ENCODE measurements at places on chromosomes 16 and 17. TPM values are rescaled to one million over a fixed set of nuclear protein-coding genes. Genes with fewer than 3 reads are reported as not detected.
A peak's percentile ranks its signal among the peaks of the same experiment; 100 is the strongest.

The CTNS gene
- total RNA-seq: 16.4 TPM

The RASD1 gene
- total RNA-seq: 1.8 TPM

The MRPL12 gene
- 120 TPM for total RNA-seq

The TMC7 gene
- 2.6 TPM for total RNA-seq

The DYNLRB2 gene
- not detected for total RNA-seq

The CD300E gene
- not detected for total RNA-seq

DNA sequence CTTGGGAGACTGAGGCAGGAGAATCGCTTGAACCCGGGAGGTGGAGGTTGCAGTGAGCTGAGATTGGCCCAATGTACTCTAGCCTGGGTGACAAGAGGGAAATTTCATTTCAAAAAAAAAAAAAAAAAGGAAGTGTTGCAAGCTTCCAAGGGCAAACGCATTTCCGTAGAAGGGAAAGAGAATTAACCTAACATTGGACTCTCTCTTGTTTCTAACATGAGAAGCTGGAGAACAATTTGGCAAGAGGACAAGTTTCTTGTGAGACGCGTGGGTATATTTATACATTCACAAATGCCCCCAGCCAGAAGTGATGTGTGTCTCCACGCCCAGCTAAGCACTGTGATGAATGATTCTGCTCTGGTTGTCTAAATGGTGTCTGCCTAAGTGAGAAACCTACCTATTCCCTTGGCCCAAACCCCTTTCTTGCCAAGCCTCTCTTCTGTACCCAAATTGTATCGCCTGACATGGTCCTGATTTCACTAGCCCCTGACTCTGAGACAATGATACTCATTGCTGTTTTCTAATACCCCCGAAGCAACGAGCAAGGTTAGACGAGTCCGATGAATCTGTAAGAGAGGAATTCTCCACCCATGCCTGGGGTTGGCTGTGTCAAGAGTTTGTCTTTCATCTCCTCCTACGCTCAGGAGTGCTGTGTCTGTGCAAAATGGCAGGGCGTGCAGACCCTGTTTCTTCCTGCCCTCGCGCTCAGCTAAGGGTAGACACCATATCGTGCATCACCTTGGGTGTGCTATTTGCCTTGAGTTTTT, 14.2 kb upstream of the ST6GALNAC2 start:
- DNase-seq: no peak

DNA sequence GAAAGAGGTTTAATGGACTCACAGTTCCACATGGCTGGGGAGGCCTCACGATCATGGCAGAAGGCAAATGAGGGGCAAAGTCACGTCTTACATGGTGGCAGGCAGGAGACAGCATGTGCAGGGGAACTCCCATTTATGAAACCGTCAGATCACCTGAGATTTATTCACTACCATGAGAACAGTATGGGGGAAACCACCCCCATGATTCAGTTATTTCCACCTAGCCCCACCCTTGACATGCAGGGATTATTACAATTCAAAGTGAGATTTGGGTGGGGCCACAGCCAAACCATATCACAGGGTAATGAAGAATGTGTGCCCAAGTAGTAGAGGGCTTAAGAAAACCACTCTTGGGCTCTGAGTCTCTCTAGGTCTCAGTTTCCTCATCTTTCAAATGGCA, 85.1 kb downstream of the PRKCB start:
- no peak for DNase-seq

- DNase-seq: no peak
Observed at GRCh38 chr16:81618661-81619060, 160.4 kb upstream of the PLCG2 start.

GRCh38 chr16:72552654-72553053, 380.7 kb upstream of the PMFBP1 start:
- DNase-seq: no peak

GRCh38 chr17:57696050-57696449, 49.0 kb downstream of the CCDC182 start:
- DNase-seq: peak; percentile 13

GRCh38 chr16:48533931-48534330, 76.0 kb downstream of the N4BP1 start:
- DNase-seq: no peak

DNA sequence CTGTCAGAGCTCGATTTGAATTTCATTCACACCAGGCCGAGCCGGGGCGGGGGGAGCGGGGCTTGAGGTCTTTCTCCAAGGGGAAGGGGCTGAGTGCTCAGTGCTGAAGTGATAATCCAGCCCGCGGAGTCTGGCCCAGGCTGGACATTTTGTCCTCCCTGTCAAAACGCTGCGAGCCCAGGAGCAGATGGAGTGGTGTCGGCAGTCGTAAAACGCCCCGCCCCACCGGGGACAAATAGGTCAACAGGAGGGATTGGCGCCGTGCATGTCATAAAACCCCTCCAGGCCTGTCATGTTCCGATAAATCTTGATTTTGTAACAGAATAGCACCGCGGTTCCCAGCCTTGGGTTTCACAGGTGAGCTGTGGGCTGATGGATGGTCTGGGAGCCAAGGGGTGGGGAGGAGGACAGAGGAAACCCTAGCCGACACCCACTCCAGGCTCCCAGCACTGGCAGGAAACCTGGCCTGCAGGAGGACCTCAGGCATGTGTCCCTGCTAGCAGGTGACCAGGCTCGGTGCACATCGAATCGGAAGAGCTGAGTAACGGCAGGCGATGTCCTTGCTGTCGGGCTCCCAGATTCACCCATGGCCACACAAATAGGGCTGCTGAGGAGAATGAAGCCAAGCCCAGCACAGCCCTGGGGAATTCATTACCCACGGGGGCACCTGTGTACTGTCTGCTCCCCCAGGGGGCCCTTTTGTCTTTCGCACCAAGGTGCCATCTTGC, 341.4 kb downstream of the FOXL1 start:
- no peak for DNase-seq

DNA sequence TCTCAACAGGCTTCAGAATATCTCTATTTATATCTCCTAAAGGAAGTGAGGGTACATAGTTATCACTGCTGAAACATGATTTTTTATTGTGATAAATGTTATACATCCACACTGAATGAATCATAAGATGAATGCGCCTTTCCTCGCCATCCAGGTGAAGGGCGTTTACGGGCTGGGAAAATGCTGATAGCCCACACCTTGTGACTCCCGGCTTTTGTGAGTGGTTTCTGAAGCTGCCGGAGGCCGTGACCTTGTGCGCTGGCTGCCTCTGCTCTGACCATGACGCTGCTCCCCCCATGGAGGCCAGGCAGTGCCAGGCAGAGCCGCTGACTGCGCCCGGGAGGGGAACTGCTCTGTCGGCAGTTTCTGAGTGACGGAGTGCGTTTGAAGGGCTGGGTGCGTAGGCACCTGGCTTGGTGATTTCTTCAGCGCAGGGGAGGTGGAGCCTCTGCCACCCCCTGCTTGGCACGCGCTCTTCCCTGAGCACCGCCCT, 97.2 kb downstream of the RAP1GAP2 start:
- no peak for DNase-seq

GRCh38 chr16:73056448-73056847, 8.5 kb upstream of the ZFHX3 start:
- DNase-seq: no peak

- no peak for DNase-seq
Observed at GRCh38 chr16:14056970-14057369, 14.1 kb upstream of the MRTFB start.

- DNase-seq: no peak
Observed at GRCh38 chr17:75970011-75970523, 8.9 kb downstream of the ACOX1 start.

- DNase-seq: no peak
Observed at GRCh38 chr16:89358030-89359005, 132.0 kb downstream of the ANKRD11 start.

DNA sequence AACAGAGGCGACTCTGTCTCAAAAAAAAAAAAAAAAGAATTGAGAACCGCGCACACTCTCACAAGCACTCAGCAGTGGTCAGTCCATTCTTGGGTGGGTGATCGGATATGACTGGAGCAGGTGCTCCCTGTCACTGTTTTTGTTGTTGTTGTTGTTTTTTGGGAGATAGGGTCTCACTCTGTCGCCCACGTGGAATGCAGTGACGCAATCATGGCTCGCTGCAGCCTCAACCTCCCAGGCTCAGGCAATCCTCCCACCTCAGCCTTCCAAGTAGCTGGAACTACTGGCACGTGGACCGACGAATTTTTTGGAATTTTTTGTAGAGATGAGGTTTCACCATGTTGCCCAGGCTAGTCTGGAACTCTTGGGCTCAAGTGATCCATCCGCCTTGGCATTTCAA, 30.0 kb downstream of the RAB11FIP3 start:
- no peak for DNase-seq

DNA sequence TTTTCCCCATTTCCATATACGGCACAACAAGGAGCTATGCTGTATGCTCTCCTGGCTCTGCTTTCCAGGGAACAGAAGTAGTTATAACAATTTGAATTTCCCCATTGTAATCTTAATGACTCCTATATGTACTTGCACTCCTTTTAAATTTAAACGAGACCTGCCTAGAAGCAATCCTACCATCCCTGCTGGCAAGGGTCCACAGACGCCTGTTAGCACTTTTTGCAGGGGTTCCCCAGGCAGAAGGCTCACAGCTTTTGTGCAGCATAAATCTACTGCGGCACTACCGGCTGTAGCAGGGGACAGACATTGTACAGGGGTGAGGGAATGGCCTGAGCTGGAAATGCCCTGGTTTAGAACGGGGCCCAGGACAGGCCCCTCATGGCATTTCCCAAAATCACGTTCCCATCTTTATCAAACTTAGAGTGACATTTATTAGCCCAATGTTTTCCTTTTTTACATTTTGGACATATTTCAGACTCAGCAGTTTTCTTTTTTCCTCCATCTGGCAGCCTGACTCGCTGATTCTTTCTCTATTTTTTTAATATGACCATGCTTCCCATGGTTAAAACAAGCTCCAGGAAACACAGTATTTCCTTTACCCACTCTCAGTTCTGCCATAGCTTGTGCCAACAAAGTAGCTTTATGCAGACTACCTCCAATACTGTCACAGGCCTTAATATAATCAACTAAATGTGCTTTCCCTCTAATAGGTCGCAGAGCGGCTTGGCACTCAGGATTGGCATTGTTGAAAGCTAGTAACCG, 35.4 kb upstream of the USP22 start:
- DNase-seq: no peak

- no peak for DNase-seq
Observed at GRCh38 chr16:87445486-87445885, 47.3 kb downstream of the ZCCHC14 start.
